ENCODE measurements at places on chromosomes 6 and 20.

GRCh38 chr6:151009576-151009975, 144.1 kb downstream of the MTHFD1L start:
- DNase-seq: no peak

GRCh38 chr6:166406197-166406596, 23.5 kb upstream of the MPC1 start:
- no peak for DNase-seq

- DNase-seq: no peak
Observed at GRCh38 chr6:143164565-143165105, 103.9 kb downstream of the AIG1 start.

- no peak for DNase-seq
Observed at GRCh38 chr6:125217992-125218391, 64.4 kb downstream of the TPD52L1 start.

DNA sequence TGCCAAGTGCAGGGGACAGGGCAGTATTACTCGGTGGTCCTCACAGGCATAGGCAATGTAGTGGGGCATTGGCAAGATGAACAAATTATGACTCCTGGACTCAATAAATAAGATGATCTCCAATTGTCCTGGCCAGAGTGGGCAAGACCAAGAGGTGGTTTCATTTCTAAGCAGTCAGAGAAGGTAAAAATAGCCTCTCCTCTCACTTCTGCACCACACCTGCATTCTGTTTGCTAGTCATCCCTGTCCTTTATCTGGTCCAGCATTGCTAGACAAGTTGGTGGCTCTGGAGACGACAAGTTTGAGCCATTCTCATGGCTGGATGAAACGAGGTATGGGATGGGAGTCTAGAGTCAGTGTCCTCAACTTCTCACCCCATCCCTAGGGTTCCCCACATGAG, 83.0 kb downstream of the BANF2 start:
- DNase-seq: no peak

DNA sequence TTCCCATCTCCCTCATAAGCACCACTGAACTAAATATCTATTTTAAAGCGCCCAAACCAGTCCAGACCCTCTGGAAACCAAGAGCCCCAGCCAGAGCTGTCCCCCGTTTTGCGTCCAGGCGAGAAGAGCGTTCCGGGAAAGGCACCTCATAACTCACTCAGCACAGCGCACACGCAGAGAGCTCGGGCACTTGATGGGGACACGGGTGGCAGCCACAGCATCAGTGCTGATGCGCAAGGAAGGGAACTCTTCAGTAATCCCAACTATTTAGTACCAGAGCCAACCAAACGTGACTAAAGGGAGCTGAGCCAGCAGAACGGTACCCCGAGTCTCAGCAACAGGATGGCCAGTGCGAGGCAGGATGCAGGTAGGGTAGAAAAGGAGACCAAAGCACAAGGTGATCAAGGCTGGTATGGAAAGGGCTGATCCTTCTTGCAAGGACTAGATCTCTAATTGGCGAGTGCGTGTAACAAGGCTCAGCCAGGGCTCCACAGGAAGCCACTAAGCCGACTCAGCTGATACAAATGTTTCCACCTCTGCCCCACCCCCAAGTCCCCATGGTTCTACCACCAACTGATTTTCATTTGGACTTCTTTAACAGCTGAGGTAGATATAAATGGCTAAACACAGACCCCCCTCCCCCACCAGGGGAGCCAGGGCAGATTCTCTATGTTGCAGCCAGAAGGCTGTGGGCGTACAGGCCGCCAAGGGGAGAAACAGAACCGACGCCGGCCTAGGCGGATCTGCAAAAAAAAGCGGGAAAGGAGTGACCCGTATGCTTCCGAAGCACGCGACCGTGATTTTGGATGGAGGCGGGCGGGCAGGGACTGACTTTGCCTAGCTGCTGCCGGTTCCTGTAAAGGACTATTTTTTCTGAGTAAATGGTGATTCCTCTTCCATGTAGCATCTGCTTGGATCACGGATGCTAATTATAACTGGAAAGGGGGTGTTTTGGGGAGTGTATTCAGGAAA, 183.5 kb upstream of the COL21A1 start:
- no peak for DNase-seq

GRCh38 chr20:16476032-16476431, 97.2 kb downstream of the KIF16B start:
- no peak for DNase-seq

DNA sequence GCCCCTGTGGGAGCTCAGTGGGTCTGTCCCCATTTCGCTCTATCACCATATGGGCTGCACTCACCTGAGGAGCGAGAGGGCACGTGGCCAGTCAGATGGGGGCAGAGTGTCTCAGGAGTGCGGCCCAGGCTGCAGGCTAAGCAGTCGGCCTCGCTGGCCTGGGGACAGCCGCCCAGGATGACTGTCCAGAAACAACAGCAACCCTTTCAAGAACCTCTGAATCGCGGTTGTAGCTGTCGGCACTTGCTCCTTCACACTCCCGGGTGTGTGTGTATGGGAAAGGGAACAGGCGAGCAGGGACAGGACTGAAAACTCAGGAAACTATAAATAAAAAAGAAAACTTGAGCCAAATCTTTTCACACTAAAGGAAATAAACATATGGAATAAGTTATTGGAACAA, 63.1 kb downstream of the TFAP2A start:
- no peak for DNase-seq

GRCh38 chr6:77389402-77389801, 73.9 kb downstream of the HTR1B start:
- DNase-seq: no peak

DNA sequence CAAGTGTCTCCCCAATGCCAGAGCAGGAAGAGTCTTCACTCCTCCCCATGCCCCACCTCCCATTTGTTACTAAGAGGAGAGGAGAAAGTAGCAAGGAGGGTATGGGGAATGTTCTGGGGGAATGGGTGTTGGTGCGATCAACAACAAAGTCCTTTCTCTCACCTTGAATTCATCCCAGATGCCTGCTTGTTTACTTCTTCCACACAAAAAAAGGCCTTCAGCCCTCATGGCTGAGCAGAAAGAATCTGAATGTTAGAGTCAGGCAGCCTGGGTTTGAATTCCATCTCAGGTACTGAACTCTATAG, 9.9 kb downstream of the MOG start:
- DNase-seq: no peak

DNA sequence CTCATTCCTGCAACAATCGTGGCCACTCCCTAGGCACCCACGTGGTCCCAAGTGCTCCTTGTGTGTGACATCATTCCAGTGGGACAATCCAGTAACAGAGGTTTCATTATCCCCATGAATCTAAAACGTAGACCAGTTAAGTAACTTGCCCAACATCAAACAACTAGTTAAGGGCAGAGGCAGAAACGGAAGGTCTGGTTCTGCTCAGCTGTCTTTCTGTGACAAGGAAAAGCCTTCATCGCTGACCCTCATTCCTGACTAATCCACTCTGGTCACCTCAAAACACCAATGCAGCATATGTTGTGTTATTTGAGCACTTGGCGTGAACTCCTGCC, 261.4 kb upstream of the JARID2 start:
- DNase-seq: no peak

- DNase-seq: no peak
Observed at GRCh38 chr6:119105282-119105681, 26.8 kb upstream of the FAM184A start.

DNA sequence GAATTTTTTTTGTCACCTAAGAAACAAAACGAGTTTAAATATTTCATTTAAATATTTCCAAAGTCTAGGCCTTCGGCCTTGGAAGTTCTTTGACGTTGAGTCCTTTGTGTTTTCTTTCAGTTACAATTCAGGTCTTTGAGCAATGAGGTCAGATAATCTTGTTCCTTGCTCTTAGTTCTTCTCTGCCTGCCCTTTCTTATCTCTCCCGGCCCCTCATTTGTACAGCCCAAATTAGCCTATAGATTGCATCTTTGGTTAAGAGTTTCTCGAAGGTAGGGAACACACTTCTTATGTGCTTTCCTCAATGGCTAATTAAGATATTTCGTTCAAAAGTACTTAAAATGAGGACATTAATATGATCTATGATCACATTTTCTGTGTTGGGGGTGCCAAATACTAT, 18.5 kb downstream of the RPS12 start:
- DNase-seq: no peak

DNA sequence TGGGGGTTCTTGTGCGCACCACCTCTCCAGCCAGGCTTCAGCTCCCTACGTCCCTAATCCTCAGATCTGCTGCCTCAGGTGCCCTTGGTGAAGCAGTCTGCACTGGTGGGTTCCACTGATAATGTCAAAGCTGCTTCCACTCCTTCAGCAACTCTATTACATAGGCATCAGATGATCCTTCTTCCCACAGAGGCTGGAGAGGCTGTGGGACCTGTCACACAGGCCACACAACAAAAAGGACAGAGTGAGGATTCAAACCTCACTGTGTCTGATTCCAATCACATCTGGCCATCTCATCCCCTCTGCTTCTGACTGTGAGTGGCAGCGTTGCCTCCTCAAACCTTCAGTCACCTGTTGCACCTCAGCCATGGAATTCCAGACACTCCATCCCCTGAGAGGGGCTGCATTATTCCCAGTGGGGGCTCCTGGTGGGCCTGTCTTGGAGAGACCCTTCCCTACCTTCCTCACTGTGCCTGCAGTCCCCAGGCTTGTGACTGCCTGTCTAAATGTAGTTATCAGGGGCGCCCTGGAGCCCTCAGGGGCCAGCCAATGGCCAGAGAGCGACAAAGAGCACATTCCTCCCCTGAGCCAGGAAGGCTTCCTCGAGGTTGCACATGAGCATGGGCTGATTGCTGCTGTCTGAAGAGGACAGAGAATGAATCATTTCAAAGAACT, 211.4 kb upstream of the ECI2 start:
- DNase-seq: no peak

DNA sequence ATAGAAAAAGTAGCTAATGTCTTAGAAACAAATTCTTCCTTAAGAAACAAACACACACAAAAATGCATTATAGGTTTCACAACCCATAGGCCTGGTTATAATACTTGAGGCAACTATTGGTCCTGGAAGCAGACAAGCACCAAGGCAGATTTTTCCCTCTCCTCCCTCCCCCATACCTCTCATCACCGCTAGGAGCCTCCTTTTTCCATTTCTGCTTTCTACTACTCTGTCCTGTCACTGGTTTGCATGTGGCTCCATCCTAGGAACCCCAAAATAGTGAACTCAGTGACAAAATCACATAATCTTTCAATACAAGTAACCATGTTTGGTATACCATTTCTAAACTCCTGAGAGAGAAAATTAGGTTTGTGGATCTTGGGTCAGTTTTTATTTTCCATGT, 66.1 kb downstream of the HMGCLL1 start:
- DNase-seq: no peak

DNA sequence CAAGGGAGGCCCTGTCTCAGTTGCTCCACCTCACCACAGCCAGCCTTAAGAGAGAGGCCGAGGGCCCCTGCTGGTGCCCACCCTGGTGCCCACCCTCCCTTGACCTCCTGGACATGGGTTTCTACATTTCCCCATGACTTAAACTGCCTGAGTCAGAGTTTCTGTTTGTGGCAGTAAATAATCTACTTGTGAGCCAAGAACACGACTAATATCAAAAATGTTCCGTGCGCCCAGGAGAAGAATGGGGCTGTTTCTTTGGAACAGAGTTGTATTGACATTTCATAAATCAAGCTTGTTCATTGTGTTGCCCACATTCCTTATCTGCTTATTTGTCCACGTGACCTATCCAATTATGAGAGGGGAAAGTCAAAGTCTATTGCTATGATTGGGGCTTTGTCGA, 143.5 kb downstream of the ANKRD60 start:
- no peak for DNase-seq

- DNase-seq: no peak
Observed at GRCh38 chr20:50717974-50718761, 13.2 kb upstream of the PARD6B start.

- DNase-seq: no peak
Observed at GRCh38 chr6:3850451-3851203, 1.5 kb downstream of the FAM50B start.

DNA sequence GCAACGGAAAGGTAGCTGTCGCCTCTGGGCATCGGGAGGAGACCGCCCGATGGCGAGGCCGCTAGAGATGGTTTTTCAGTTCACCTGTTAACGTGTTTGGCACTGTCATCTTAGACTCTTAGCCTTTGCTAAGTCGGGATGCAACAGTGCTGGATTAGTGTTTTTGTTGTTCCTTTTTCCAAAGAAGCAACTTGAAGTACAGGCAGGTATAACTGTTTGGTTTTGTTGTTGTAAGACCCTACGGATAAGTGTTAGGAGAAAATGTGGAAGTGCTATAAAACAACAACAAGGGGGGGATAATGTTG, 723 bp downstream of the MANEA start:
- DNase-seq: no peak

GRCh38 chr20:64080013-64080812, at the start of gene OPRL1:
Gene OPRL1 (plus strand): TSS chr20:64080082. CDS start chr20:64092721, 12,639 bp downstream.
- DNase-seq: no peak

- DNase-seq: no peak
Observed at GRCh38 chr20:44431502-44432234, 44.0 kb upstream of the TTPAL start.

GRCh38 chr6:110095101-110095500, 84.4 kb downstream of the WASF1 start:
- DNase-seq: no peak

GRCh38 chr6:126539022-126539421, 199.1 kb downstream of the CENPW start:
- no peak for DNase-seq

GRCh38 chr6:1724616-1725015, 114.9 kb downstream of the FOXC1 start:
- no peak for DNase-seq

GRCh38 chr6:5514353-5514752, 253.0 kb downstream of the FARS2 start:
- no peak for DNase-seq

DNA sequence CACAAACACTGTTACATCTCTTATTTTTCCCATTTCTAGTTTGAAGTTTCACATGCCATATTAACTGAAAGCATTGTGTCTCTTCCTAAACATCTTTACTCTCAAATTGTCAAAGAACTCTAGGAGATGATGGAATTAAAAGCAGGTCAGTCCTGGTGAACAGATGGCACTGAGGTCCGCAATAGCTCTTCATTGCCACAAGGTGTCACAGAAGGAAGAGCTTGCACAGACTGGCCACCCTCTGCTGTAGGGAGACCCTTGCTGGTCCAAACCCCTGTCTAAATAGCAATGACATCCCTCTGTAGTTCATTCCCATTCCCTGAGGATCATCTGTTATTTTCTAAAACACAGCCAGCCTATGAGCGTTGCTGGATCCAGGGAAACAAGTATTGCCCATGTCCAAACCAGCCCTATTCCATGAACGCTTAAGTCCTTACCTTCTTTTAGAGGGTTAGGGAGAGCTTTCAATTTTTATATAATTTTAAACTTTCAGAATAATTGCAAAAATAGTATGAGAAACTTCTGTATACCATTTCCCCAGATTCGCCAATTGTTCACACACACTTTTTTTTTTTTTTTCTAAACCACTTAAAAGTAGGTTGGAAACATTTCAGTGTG, 10.1 kb upstream of the HDAC2 start:
- DNase-seq: peak; percentile 33

GRCh38 chr6:167141667-167142432, 15.9 kb downstream of the GPR31 start:
- DNase-seq: peak; percentile 37

DNA sequence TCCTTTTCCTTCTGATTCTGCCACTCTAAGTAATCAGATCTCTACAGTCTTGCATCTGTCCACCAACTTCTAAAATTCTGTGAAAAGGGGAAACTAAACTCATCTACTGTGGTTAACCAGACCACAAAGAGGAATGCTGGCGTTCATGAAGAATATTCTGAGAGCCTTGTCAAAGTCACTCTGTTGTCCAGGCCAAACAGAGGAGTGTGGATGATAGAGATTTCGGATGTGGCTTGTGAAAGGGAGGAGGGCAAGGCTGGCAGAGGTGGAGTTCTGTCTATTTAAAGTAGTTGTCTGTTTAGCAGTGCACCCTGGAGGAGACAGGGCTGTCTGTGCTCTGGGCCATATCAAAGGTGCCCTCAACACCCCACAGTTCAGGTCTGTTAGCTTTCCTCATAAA, 33.9 kb downstream of the CCN2 start:
- peak; percentile 38 for DNase-seq
